ENCODE measurements at places on chromosomes 12 and 14.

DNA sequence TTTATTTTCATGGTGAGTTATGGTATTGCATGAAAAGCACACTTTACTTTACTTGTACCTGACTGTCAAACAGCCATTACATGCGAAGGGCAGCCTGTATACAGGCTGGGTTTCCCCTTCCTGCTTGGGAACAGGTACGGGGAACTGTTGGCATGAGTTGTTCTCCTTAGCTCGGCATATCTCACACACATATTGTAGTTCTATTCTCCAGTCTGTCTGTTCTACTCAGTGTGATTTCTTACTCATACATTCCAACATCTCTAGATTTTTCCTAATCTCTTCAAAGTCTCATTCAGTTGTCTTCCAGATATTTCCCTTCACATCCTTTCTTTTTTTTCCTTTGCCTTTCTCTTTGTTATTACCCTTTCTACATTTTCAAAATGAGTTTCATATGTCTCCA is 83.9 kb downstream of the HMGA2 start:
- DNase-seq: no peak

- no peak for DNase-seq
These were observed 5.0 kb downstream of the USP30 start for GRCh38 chr12:109057376-109057775.

- peak; percentile 86 for DNase-seq
These were observed 12.7 kb downstream of the BDKRB1 start for GRCh38 chr14:96268431-96269358.

DNA sequence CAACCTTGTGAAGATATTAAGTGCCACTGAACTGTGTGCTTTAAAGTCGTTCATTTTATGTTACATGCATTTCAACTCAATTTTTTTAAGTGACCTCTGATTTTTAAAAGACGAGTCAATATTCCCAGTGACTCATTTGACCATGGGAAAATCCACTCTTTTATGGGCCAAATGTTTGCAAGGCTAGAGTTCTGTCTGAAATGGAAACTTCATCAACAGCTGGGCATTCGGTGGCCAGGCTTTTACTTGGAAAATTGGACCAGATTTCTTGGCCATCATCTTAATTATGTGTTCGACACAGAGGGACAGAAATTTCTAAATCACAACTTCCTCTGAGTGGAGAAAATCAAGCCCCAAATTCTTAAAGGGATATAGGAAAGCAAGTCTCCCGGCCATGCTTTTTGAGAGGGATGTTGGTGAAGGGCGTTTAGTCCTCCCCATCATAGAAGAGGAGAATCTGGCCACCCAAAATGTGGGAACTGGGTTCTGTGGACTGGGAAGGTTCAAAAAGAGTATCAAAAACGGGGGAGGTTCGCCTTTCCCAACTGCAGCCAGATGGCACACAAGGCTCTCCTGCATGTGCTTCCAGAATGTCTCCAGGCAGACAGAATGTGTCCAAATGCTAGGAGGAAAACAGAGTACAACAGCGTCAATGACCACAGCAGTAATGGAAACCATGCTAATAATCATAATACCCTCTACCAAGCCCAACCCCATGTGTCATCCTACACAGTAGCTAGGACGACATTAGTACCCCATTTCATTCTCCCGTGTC is 40.9 kb upstream of the FZD10 start:
- no peak for DNase-seq

DNA sequence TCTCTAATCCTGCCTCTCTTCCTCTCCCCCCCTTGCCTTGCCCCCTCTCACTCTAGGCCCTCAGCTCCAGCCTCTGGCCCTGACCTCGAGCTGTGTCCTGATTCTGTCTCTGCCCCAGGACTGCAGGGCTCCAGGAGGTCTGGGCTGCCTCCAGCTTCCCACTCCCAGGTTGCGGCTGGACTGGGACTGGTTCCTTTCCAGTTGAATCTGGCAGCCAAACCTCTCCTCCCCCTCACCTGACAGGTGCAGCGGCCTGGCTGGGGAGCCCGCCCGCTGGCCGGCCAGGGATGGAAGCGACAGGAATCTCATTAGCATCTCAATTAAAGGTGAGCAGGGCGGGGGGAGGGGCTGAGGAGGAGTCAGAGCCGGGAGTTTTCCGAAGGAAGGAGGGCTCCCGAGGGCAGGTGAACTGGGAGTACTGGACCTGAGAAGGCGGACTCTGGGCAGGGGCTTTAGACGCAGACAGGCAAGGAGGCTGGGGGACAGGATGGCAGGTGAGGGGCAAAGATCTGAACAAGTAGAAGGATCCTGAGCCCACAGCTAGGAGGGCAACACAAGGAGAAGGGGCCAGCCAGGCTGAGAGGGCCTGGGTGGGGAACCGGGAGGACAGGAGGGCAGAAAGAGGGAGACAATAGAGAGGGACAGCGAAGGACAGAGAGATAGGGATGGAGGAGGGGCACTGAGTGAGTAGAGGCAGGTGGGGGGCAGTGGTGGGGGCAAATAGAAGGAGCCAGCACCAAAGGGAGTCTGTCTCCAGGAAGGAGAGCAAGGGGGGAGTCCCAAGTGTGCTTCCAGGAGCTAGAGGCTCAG is at the start of gene SCNN1A:
SCNN1A (minus strand) TSS at position 295 of the 810 bp plus-strand sequence. CDS start 780 bp downstream, outside the sequence.
- no peak for DNase-seq

- no peak for DNase-seq
These were observed 14.0 kb upstream of the C12orf71 start for GRCh38 chr12:27096420-27096819.

GRCh38 chr14:105030194-105030593 is 9.3 kb upstream of the CDCA4 start:
- DNase-seq: no peak

DNA sequence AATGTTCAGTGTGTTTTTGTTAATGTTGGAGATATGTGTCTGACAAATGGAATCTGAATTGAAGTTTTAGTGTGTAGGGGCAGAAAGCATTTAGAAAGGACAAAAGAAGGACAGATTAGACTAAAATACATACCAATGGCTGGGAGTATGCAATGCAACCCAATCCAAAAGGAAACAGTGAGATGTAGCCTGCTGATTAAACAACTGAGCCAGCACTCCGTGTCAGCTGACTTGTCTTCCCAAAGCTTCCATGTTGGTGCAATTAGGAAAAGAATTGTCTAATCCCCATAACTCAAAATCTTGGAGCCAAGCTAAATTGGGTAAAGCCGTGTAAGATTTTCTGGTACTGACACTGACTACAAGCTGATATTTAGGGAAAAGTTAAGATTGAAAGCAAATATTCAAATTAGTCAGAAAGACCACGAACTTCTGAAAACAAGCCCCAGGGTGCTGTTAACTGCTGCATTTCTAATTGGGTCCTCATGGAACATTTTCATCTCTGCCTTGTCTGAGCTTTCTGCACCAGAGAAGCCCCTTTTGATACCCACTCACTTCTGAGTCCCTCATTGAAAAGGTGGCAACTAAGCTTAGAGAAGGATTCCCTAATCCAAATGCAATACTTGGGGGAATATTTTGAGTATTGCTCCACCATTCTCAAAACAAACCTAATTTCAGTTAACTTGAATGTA is 109.1 kb downstream of the DAD1 start:
- DNase-seq: no peak

DNA sequence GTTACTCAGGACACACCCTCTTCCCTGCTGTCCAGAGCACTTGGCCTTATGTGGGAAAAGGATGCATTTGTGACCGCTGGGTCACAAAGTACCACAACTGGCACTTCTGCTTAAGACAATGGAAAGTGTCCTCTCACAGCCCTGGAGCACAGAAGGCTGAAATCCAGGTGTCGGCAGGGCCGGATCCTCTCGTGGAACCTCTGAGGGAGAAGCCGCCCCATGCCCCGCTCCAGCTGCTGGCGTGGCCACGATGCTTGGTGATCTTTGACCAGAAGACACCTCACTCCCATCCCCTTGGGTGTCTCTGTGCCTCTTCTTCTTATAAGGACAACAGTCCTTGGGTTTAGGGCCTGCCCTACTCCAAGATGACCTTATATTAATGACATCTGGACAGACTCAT is 157.0 kb downstream of the PIWIL1 start:
- DNase-seq: no peak

GRCh38 chr14:100539003-100539660 is 48.1 kb downstream of the BEGAIN start:
- DNase-seq: no peak
